ENCODE measurements at places on chromosomes 12 and 14.
A peak's percentile ranks its signal among the peaks of the same experiment; 100 is the strongest.

DNA sequence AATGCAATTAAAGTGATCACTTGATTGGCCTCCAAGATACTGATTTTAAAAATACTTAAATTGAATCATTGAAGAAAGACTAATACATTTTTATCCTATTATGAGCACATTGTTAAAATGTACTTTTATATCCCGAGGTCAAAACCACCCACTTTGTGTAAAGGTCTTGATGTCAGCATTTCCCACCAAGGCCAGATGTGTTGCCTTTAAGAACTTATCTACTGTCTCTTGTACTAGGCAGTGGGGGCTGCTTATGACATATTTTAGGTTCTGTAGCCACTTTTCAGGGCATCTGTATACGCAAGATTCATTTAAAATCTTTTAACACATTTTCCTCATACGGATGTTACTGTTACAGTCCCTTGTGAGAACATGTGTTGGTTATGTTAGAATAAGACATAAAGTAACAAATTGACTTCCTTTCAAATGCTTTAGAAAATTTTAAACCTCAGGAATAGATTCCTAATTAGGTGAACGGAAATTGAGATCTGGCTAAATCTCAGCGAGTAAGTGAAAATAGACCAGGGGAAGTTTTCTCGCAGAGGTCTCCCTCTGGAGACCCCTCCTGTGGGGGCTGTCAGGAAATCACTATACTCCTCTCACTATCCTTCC lies 456.2 kb downstream of the ADAMTS20 start:
- no peak for DNase-seq

- DNase-seq = peak; percentile 34
Measured at GRCh38 chr12:40942326-40942725, 245.8 kb upstream of the PDZRN4 start.

DNA sequence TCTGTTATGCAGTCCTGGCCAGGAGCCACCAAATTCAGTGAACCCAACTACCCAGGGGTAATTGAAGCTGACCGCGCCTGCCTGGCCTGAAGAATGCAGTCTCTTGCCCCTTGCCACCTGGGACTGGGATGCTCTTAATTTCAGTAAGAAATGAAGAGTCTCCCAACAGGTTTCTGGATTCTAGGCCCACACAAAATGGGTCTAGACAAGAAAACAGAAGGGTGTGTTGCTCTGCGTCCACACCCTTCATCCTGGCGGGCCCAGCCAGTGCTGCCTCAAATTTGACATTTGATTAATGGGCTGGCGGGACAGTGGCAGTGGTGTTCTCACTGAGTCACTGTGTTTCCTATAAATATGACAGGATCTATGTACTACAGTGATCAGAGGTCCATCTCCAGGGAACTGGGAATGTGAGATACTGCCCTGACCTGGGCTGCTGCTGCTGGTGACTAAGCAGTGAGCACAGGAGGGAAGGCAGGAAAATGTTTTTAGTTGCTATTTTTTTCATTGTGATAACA lies 6.5 kb downstream of the TMEM253 start:
- DNase-seq = no peak

GRCh38 chr14:31207755-31208545 lies at the start of gene HECTD1:
TSS of gene HECTD1 (minus strand) at chr14:31207793. CDS start at chr14:31205936, 1,857 bp downstream.
- peak; percentile 92 for DNase-seq

GRCh38 chr12:38547586-38547985 lies 231.0 kb downstream of the ALG10B start:
- no peak for DNase-seq

- DNase-seq = peak; percentile 58
Measured at GRCh38 chr12:96500693-96501092, 11.3 kb downstream of the CFAP54 start.

- DNase-seq = no peak
Measured at GRCh38 chr14:68580671-68581070, 212.2 kb downstream of the ZFP36L1 start.

GRCh38 chr14:19823765-19824164 lies 20.2 kb downstream of the OR4N2 start:
- DNase-seq = no peak
